ENCODE measurements at places on chromosomes 3 and 15.

DNA sequence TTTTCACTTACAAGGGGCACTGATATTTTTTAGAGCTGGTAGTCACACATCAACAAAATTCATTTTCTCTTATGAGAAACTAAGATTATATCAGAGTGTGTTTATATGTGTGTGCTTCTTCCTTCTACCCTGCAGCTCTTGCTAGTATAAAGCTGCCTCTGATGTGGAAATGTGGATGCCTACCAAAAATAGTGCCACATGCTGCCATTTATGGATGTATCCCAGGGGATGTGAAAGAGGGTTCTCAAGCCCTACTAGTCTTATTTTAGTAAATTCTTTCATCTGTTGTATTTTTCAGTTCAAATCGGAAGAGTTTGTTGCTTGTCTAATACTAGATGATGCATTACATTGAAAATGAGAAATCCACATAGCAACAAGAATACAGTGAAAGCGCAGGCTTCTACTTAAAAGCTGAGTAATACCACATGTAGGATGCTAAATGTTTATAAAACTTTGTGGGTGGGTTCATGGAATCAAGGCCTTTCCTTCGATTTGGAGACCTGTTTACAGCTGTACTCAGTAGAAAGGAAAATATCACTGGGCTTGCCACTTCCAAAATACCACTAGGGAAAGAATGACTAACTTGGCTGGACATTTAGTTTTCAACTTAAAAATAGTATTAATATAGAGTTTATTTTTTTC is 399.2 kb downstream of the EPHA3 start:
- DNase-seq = no peak

DNA sequence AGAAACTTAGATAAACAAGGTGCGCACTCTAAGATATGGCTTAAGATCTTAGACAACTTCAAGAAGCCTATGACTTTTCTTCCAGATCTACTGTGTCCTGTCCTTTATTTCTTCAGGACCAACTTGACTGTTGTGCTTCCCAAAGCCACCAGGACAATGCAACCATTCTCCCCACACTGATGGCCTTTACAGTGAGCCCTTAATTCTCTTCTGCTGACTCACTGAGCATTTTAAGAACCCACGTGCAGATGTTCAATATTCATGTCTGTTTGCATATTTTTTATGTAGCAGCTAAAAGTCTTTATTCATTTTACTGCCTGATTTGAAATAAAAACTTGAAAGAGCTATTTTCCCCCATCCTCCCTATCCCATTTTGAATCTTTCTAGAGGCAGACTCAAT is 103.3 kb upstream of the SLC2A2 start:
- no peak for DNase-seq

- DNase-seq = no peak
Measured at GRCh38 chr15:70442211-70442610, 321.1 kb downstream of the UACA start.

GRCh38 chr15:83510001-83510400 is 62.9 kb downstream of the SH3GL3 start:
- no peak for DNase-seq

DNA sequence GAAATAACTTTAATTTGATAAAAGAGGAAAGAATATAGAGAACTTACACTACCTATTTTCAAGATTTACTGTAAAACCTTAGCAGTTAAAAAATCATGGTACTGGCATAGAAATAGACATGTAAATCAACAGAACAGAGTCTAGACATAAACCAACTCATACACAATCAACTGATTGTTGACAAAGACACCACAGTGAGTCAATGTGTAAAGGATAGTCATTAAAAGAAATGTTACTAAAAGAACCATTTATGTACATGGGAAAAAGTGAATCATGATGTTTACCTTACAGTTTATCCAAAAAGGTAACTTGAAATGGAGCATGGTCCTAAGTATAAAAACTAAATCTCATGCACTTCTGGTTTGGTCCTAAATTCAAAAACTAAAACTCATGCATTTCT is 847.4 kb downstream of the IGSF11 start:
- no peak for DNase-seq

- no peak for DNase-seq
Measured at GRCh38 chr15:42106288-42106687, 11.9 kb upstream of the PLA2G4D start.

GRCh38 chr3:134859341-134859740 is 64.3 kb downstream of the EPHB1 start:
- no peak for DNase-seq

- DNase-seq = no peak
Measured at GRCh38 chr3:120039642-120040610, 54.3 kb downstream of the GSK3B start.

DNA sequence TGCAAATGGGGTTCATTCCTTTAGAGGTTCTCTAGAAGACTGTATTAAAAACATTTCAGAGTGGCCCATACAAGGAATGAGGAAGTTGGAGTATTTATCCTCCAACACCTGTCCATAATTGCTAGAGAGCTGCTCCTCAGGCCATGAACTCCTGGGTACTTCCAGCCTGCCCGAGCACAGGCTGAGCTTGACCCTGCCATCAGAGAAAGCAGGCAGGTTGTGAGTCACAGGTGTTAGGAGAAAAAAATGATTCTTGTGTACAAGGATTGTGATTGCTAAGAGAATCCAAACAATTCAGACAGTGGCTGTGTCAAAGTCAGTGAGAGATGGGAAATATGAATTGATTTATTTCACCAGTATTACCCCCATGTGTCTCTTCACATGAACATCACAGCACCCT is 156.8 kb upstream of the GADL1 start:
- DNase-seq = no peak

- DNase-seq = no peak
Measured at GRCh38 chr3:156551261-156551660, 3.7 kb downstream of the SSR3 start.

GRCh38 chr3:197950677-197951061 is 679 bp downstream of the RPL35A start:
- no peak for DNase-seq
